Memory B cell (primary cell): ENCODE measurements at places on chromosomes 3 and 15.

GRCh38 chr3:141972399-141972798 lies 96.0 kb downstream of the ATP1B3 start:
- DNase-seq, result no peak

DNA sequence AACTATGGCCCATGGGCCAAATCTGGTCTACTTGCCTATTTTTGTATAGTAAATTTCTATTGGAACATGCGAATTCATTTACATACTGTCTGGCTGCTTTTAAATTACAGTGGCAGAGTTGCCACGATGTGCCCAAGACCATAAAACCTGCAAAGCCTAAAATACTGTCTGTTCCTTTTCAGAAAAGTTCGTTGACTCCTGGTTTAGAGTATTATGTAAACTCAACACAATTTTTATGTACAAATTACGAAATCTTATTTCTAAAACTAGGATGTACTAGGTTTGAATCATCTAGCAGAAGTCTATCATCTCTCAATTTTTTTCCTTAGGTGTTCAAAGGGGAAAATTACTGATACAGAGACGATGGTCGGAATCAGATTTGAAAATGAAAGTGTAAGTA lies 26.9 kb downstream of the SENP2 start:
- DNase-seq, result no peak

DNA sequence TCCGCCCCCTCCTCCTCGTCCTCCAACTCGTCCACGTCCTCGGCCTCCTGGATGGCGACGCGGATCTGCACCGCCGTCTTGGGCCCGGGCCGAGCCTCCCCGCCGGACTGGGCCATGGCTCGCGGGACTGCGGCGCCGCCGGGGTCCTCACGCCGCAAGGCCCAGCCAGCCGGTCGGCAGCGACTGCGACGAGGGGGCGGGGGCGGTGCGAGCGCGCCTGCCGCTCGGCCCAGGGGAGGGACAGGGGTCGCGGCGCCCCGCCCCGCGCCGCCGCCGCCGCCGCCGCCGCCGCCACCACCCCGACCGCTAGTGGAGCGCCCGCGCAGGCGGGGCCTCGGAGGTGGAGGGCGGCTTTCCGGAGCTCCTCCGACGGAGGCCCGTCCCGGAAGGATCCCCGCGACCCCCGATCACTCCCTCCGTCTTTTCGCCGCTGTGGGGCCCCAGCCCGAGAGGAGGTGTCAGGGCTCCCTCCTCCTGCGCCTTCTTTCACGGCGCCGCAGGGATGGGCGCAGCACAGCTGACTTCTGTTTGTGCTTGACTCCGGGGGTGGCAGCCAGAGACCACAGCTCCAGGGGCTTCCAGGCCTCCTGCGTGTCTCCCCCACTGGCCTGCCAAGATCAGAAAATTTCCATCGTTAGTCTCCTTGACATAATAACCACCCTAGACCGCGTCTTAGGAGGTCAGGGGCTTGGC lies at the start of gene LARP6:
Gene LARP6, minus strand, starts transcription at position 185 of the 693 bp plus-strand sequence. Its CDS starts 69 bp downstream, at position 116.
- DNase-seq, result no peak

GRCh38 chr3:73413619-73414018 lies 211.1 kb downstream of the PDZRN3 start:
- DNase-seq, result no peak

- no peak for DNase-seq
Measured at GRCh38 chr3:165946360-165946759, 109.1 kb upstream of the BCHE start.

DNA sequence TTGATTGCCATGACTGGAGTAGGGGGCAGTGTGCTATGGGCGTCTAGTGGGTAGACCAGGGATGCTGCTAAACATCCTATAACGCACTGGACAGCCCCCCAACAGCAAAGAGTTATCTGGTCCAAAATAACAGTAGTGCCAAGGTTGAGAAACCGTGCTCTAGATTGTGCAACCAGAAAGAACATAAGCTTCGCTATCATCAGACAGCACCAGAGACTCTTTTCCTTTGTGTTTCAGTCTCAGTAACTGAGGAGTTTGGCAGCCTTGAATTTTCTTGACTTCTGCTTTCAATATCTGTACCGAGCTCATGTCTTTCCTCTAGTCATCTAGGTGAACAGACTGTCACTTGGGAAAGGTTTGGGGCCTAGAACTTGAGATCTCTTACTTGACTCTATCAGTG lies 8.8 kb downstream of the ARID3B start:
- DNase-seq, result no peak

DNA sequence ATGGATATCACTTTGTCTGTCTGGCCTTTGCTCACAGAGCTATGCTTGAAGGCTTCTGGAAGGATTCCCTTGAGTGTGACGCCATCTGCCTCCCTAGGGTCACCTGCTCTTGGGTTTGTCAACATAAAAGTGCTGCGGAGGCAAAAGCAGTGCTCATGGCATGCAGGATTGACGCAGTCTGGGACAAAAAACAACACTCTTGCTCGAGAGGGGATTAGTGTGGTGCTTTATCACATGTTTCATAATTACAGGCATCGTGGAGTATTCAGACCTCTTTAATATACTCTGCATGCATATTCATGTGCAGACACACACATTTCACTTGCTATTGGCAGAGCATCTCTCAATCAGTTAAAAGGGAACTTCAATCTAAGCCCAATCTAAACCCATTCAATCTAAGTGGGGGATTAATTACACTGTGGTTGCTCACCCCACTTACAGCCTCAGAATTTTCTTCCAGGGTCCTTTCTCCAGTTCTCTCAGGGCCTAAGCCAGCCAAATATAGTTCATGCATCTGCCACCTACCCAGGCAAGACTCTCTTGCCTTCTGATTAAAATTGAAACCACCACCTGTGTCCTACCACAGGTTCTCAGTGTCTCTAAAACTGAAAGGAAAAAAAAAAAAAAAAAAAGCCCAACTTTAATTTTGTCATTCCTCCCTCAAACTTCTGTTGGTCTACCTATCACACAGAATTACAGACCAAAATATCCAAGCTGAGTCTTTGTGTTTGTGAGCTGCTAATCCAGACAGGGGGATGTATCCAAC lies 75.6 kb downstream of the BFSP2 start:
- DNase-seq, result peak; percentile 46

GRCh38 chr15:81400640-81401236 lies 26.7 kb upstream of the TMC3 start:
- DNase-seq, result peak; percentile 45

DNA sequence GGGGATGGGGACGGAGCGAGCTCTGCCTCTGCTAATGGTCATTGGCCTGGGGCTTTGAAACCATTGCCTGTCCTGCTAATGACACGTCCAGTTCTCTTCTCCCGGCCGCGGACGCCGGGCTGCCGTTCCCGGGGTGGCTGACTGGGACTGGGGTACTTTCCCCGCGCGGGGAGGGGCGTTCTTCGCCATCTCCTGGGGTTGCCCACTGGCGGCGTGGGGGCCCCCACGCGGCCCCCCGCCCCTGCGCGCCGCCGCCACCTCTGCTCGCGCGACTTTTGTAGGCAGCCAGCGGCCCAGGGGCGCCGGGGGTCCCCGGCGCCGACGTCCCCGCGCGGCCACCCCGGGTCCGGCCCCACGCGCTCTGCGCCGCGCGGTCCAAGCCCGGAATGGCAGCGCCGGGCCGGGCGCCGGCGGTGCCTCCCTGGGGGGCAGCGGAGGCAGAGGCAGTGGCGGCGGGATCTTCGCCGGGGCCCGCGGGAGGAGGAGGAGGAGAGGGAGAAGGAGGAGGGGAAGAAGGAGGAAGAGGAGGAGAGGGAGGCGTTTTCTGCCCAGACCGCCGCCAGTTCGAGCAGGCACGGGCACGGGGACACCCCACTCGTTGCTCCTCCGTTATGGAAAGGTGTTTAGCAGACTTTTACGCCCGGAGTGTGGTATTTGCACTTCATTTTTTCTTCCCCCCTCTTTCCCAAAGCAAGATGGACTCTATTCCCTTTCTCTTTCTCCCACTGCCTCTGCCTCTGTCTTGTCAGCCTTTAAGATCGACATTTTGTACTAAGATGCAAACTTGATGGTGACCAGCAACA lies 2.3 kb downstream of the BBX start:
- peak; percentile 21 for DNase-seq

DNA sequence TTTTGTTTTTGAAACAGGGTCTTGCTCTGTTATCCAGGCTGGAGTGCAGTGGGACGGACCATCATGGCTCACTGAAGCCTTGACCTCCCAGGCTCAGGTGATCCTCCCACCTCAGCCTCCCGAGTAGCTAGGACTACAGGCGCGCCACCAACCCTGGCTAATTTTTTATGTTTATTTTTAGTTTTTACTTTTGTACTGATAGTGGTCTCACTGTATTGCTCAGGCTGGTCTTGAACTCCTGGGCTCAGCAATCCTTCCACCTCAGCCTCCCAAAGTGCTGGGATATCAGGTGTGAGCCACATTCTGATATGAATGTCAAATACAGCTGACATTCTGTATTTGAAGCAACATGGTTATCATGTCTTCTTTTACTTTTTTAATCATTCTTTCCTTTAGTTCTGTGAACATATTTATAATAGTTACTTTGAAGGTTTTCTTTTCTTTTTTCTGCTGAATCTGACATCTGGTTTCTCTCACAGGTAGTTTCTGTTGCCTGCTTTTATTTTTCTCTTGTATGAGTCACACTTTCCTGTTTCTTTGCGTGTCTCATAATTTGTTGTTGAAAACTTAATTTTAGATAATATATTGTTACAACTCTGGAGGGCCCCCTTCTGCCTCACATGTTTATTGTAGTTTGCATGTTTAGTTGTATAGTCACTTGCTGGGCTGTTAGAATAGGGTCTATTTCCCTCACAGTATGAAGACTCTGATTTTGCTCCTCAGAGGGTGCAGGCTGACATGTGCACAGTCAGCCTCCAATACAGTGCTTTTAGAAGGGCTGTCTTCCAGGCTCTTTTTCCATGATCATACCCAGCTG lies 8.4 kb upstream of the CNTN4 start:
- no peak for DNase-seq

- DNase-seq, result peak; percentile 13
Measured at GRCh38 chr3:105367063-105367405, 325 bp downstream of the ALCAM start.

DNA sequence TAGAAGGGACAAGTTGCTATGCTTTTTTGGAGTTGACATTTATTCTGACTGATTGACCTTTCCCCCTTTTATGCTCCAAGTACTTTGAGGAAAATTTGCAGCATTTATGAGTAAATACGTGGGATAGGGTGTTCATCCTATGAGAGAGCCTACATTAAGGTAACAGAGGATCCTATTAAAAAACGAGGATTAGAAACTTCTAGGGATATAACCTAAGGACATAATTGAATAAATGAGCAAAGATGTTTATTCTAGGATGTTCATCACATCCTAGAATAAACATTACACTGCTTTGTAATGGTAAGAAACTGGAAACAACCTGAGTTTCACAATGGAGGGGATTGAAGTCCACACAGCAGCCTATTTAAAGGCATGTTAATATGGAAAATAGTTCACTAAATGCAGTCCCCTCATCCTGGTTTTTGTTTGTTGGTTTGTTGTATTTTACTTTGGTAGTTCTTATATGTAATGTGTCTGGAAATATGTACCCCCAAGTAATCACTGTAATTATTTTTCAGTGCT lies 23.9 kb upstream of the CLEC3B start:
- no peak for DNase-seq
